ENCODE measurements at places on chromosomes 11 and 22.

- DNase-seq = no peak
Observed at GRCh38 chr11:2143799-2144543, 4.8 kb upstream of the IGF2 start.

GRCh38 chr11:122163053-122163819 is 47.2 kb upstream of the BLID start:
- DNase-seq = no peak

DNA sequence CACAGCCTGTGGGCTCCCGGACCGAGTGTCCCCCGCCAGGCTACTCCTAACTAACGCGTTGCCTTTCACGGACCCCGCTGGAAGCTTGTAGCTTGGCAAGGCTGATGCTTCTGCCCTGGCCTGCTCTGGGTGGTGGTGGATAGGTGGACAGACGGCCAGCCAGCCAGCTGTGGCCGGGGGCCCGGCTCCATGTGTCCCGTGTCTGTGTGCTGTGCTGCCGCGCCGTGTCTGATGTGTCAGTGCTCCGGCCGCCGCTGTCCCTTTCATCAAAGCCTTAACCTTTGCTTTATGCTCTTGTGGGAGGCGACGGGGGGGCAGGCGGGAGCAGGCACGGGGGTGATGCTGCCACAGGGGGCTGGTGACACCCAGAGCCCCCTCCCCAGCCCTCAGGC is 5.0 kb downstream of the CCDC188 start:
- no peak for DNase-seq

- no peak for DNase-seq
Observed at GRCh38 chr11:100557830-100558611, 129.1 kb upstream of the ARHGAP42 start.

DNA sequence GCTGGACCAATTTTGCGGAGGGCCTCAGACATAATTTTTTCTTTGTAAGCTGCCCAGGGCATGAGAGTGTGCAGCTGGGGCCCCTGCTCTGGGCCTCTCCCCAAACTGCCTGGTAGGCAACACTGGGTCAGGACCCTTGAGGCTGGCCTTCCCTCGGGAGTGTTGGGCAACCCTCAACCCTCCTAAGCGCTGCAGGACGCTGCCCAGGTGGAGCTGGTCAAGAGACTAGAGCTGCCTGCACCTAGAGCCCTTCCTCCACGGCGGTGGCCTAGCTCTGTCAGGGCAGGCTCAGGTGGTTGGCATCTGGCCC is 505 bp upstream of the TMEM132A start:
- DNase-seq = no peak

GRCh38 chr22:22392131-22392530 is 116.4 kb downstream of the ZNF280B start:
- DNase-seq = no peak

DNA sequence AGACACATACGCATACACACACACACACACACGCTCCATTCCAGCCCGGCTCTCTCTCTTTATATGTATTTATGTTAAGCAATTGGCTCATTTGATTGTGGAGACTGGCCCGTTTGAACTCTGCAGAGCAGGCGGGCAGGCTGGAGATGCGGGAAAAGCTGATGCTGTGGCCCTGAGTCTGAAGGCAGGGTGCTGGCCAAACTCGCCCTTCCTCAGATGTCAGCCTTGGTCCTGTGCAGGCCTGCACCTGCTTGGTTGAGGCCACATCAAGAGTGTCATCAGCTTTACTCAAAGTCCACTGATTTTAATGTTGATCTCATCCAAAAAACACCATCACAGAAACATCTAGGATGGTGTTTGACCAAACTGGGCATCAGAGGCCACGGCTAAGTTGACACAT is 569.3 kb downstream of the TBC1D22A start:
- no peak for DNase-seq

DNA sequence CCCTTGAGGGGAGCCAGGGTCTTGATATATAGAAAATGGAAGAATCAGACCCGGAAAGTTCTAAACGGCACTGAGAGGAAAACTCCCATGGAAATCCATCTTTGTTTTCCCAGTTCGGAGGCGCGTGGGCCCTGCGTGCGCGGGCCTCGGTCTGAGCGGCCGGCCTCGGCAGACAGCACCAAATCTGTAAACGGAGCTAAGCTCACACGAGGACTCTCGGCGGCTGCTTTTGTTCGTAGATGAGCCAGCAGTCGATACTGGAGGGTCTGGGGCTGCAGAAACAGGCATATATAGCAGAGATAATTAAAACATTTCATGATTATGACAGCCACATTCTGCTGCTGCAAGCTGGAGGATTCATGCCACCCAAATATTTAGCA is 68.5 kb upstream of the PPARA start:
- DNase-seq = no peak

DNA sequence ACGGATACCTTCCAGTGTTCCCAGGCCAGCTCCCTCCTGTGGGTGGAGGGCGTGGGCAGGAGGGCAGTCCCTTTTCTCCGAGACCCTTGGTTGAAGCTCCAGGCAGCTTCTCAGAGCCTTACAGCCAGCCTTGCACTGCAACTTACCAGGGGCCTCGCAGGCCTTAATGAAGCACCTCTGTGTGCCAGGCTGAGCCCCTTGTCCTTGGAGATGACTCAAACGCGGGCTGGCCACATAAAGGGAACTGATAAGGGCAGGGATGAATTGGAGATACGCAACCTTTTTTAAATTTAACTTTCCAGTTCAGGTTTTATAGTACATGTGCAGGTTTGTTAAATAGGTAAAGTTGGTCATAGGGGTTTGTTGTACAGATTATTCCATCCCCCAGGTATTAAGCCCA is 72.7 kb downstream of the WNT7B start:
- DNase-seq = no peak

DNA sequence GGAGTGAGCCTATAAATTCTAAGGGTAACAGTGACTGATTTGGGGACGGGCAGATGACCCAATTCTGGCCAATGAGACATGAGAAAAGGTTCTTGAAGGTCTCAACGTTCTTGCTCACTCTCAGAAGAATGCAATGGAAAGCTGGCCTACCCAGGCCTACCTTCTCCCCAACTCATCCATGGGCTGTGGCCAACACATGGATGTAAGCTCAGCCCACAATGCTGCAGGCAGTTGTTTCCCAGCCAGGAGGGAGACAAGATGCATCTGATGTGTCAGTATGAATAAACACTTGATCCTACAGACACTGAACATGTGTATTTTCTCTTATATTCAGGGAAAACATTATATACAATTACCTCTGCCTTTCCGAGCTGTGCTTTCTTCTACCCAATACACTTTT is 24.4 kb downstream of the PI4KA start:
- no peak for DNase-seq

DNA sequence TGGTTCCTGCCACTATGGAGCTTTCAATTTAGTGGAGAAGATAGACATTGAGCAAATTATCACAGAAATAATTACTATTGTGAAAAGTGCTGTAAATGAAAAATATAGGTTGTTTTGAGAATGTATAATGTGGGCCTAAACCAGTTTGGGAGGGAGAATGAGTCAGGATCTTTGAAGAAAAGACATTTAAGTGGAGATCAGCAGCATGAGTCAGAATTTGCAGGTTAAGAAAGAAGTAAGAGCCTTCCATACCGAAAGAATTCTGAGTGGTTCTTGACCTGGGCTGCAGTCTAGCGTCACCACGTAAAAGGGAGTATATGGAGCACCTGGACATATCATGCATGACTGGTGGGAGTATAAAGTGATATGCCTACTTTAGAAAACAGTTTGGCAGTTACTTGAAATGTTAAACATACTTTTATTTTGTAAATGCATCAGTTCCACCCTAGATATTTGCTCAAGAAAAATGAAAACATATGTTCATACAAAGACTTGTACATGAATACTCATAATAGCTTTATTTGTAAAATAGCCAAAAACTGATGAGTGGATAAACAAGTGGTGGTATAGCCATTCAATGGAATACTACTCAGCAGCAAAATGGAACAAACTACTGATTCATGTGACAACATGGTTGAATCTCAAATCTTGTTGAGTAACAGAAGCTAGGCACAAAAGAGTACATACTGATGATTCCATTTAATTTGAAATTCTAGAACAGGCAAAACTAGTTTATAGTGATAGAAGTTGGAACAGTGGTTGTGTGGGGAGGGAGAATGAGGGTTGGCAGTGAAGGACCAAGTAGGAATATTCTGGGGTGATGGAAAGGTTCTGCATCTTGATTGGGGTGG is 99.2 kb downstream of the STIM1 start:
- DNase-seq = no peak

DNA sequence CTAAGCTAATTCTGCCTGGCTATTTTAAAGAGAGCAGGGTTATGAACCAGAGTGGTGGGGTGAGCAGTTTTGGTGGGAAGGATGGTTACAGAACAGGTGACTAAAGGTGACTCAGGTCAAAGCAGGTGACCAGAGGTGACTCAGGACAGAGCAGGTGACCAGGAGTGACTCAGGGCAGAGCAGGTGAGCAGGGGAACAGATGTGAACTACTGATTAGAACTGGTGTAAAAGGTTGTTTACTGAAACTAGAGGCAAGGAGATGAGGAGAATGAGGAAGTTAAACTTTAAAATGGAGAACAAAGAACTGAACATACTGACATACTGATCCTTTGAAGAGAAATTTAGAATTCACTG is 15.4 kb upstream of the HYLS1 start:
- no peak for DNase-seq

DNA sequence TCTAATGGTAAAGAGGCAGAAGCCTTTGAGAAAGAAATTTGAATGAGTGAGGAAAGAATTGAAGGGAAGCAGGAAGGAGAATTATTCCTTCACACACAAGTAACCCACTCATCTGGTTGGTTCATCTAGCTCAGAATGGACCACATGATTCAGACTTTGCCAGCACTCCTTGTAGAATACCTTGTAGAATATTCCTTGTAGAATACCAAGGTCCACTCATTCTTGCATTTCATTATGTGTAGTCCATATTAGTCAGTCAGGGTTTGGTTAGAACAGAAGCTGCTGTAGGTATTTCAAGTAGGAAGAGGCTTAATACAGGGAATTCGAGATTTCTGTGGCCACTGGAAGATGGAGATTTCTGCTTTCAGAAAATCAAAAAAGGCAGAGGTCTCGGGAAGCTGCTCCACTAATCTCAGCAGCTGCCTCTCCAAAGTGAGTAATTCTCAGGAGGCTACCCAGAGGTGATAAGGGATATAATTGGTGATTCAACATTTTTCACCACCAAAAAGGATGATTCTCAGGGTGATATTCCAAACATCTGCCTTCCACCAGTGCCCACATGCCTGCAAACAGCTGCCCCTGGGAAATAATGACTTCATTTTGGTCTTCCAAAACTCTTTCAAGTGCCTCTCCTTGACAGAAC is 329.1 kb downstream of the TMEM135 start:
- no peak for DNase-seq

GRCh38 chr22:46553189-46553588 is 15.8 kb upstream of the CELSR1 start:
- no peak for DNase-seq

GRCh38 chr11:2135648-2136201 is 3.5 kb downstream of the IGF2 start:
- DNase-seq = no peak

- no peak for DNase-seq
Observed at GRCh38 chr22:19213442-19214077, 35.0 kb upstream of the SLC25A1 start.

DNA sequence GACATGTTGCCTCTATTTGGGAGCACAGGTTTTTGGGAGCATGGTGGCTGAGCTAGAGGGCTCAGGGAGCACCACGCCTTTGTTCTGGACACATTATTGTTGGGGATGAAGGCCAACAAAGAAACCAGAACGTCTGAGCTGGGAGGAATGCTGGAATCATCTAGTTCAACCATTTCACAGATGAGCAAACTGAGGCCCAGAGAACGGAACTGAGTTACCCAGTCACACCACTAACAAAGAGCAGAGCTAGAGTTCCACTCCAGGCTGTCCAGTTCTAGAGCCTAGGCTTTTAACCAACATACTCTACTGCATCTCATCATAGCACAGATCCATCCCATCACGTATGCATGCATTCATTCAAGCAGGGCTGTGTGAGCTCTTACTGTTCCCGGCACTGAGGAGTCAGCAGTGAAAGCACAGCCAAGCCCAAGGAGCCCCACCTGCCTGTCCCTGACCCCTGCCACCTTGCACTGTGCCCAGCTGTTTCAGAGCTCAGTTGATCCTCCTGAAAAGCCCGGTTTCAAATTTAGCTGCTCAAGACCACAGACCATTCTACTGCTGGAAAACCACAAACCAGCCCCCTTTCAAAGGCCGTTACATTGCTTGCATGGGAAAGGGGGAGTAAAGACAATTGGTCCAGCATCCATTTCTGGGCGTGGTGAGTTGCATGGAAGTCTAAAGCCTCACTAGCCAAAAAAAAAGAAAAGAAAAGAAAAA is 16.9 kb upstream of the TCF20 start:
- no peak for DNase-seq

GRCh38 chr11:109422870-109423465 is 978 bp downstream of the C11orf87 start:
- DNase-seq = no peak

GRCh38 chr22:30307041-30307574 is 17.8 kb upstream of the CASTOR1 start:
- no peak for DNase-seq

Measured in NCI-H1436 (cell line).